ENCODE measurements at places on chromosomes 5 and 9. TPM values are rescaled to one million over a fixed set of nuclear protein-coding genes. Genes with fewer than 3 reads are reported as not detected.

The POLR3G gene
- total RNA-seq, result 7.4 TPM

The MARCOL gene
- total RNA-seq, result not detected

The APBB3 gene
- total RNA-seq, result 11.7 TPM

The FBXO38 gene
- total RNA-seq, result 27.5 TPM

The ZNF366 gene
- total RNA-seq, result not detected

The PCDHGB3 gene
- 3.9 TPM for total RNA-seq

The HAVCR2 gene
- total RNA-seq, result not detected

- H3K27ac ChIP-seq, result no peak within 1 kb of the TSS
- no peaks in the 10 kb centered on the region for H3K4me1 ChIP-seq
- H3K4me3 ChIP-seq, result no peak within 1 kb of the TSS
- H3K36me3 ChIP-seq, result no peaks in the 10 kb centered on the region
Measured at GRCh38 chr5:148312153-148312552, at the start of gene SPINK7. SPINK7 (plus strand) TSS chr5:148312423; CDS start chr5:148312484, 61 bp downstream.

GRCh38 chr9:112911736-112912135, 21.1 kb upstream of the SLC46A2 start:
- H3K4me1 ChIP-seq, result no peaks in the 10 kb centered on the region
- no peak overlapping the region for H3K27ac ChIP-seq
- no peaks in the 10 kb centered on the region for H3K36me3 ChIP-seq
- peaks cover 26% of the 10 kb centered on the region for H3K27me3 ChIP-seq
- H3K4me3 ChIP-seq, result no peak overlapping the region

DNA sequence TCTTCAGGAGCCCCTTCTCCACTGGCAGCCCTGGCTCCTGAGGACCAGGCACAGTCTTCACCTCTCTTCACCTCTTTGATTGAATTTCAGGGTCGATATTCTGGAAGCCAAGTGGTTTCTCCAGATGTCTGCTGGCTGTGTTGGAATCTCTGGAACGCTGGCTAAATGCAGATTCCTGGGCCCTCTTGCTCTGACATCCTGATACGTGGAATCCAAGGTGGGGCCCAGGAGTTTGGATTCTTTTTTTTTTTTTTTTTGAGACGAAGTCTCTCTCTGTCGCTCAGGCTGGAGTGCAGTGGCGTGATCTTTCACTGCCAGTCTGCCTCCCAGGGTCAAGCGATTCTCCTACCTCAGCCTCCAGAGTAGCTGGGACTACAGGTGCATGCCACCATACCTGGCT, 26.8 kb upstream of the IER5L start:
- H3K27ac ChIP-seq, result no peak overlapping the region
- DNase-seq, result no peak
- no peak overlapping the region for H3K4me3 ChIP-seq
- H3K36me3 ChIP-seq, result no peaks in the 10 kb centered on the region

DNA sequence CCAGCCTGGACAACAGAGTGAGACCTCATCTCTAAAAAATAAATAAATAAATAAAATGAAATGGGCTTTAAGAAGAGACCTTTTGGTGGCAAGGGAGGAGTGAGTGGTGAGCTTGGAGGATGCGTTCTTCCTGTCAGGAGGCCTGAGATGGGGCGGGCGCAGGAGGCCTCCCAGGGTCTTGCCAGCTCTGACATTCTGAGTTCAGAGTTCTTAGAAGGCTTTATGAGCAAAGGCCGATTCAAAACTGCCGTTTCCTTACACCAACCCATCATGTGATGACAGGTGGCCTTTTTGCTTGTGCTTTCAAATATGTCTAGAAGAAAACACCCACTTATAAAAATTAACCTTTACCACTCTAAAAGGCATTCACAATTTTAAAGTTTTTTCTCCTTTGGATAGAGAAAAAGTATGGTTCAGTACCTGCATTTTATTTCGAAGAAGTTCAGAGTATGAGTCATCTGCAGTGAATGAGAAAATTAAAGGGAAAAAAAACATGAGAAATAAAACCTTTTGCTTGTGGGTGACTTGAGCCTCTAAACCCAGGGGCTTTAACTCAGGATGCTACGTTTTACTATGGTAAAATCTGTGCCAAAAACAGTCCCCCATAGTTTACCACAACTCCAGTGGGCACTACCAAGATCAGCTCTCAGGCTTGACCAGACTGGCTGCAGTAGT, 157.4 kb upstream of the OTULINL start:
- peak overlapping the region; percentile 50 for H3K27ac ChIP-seq
- H3K4me3 ChIP-seq, result no peak overlapping the region
- H3K4me1 ChIP-seq, result peaks cover 79% of the 10 kb centered on the region
- H3K36me3 ChIP-seq, result peaks cover 80% of the 10 kb centered on the region
- peaks cover 47% of the 10 kb centered on the region for H3K27me3 ChIP-seq

GRCh38 chr5:179967489-179967888, 59.8 kb upstream of the TBC1D9B start:
- H3K27me3 ChIP-seq, result peaks cover 18% of the 10 kb centered on the region
- no peaks in the 10 kb centered on the region for H3K36me3 ChIP-seq
- H3K27ac ChIP-seq, result no peak overlapping the region
- H3K4me1 ChIP-seq, result no peaks in the 10 kb centered on the region

- peak; percentile 55 for DNase-seq
- peaks cover 2% of the 10 kb centered on the region for H3K27me3 ChIP-seq
- peaks cover 19% of the 10 kb centered on the region for H3K4me1 ChIP-seq
- no peaks in the 10 kb centered on the region for H3K36me3 ChIP-seq
- peak overlapping the region; percentile 49 for H3K27ac ChIP-seq
Measured at GRCh38 chr9:118961857-118962256, 407.4 kb downstream of the BRINP1 start.

DNA sequence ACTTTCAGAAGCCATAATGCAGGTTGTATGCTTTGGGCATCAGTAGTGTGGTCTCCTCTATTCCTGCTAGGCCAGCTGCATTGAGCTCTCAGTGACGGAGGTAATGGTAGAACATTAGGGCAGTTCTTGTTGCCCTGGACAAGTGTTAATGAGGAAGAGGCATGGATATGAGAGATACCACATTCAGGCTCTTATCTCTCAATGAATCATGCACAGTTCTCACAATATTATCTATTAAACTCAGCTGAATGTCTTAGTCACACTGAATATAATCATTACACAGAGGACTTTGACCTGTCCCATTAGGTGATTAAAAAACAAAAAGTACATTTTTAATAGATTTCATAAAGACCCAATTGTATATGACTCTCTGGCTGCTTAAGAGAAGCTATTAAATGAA, 76.6 kb upstream of the SSBP2 start:
- H3K4me1 ChIP-seq, result peaks cover 21% of the 10 kb centered on the region
- H3K4me3 ChIP-seq, result no peak overlapping the region
- no peak overlapping the region for H3K27ac ChIP-seq
- DNase-seq, result no peak
- H3K36me3 ChIP-seq, result no peaks in the 10 kb centered on the region

DNA sequence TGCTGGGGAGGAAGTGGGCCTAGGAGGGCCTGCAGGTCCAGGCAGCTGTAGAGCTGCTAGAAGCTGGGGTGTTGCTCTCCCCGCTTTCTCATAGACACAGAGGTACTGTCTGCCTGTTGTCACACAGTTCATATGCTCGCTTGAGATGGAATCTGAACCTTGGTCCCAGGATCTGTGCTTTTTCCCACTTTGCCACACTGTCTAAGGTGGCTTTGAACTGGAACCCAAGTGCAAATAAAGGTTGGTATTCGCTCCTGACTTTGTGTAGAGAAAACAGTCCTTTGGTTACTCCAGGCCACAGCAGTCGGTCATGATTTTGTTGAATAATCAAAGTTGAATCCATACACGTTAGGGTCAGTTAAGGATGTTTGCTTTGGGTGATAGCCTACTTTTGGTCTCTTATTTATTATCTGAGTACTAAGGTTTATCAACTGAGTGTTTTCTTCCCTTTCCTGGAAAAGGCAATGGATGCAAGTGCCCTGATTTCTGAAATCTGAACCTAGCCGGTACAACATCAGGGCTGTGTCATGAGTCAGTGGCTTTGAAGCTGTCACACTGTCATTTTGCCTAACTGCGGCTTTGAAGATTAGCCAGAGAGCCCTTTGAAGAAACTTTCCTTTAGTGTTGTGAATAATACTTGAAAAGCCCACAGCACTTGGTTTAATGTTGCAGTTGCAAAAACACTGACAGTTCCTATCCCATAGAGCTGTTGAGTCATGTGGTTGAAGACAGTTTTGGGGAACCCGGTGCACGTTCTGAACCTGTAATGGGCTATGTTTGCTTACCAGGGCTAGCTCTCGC, 41.3 kb downstream of the HABP4 start:
- peaks cover 26% of the 10 kb centered on the region for H3K4me1 ChIP-seq
- peaks cover 36% of the 10 kb centered on the region for H3K36me3 ChIP-seq
- H3K4me3 ChIP-seq, result no peak overlapping the region

DNA sequence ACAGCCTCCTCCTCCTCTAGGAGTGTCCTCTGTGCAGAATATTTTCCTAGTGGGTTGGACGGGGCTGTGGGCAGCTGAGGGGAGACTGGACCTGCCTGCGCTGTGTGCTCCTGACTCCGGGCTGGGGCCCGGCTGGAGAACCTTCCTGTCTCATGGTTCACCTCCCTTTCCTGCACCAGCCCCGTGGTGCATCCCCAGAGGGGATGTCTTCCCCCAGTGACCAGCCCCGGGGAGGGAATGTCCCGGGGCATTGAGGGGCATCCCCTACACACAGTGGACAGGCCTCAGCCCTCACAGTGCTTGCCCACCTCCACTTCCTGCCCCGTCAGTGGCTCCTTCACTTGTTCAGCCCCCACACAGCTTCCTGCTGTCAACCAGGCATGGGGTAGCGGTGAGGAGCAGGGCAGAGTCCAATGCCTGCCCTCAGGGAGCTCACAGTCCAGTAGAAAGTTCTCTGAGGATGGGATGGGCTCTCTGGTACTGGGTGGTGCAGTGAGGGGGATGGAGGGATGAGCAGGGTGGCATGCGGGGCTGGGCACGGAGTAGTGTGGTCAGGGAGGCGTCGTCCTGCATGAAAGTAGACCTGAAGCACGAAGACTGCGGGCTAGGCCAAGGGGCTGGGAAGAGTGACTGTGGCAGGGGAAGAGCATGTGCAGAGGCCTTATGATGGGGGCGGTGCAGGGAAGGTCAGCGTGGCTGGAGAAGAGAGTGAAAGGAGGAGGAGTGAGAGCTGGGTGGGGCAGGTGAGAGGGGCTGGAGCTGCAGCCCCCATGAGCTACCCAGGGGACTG, 52.1 kb upstream of the PITX1 start:
- H3K27me3 ChIP-seq, result peaks cover 6% of the 10 kb centered on the region
- no peak overlapping the region for H3K27ac ChIP-seq
- peaks cover 11% of the 10 kb centered on the region for H3K4me1 ChIP-seq
- H3K4me3 ChIP-seq, result no peak overlapping the region
- peaks cover 15% of the 10 kb centered on the region for H3K36me3 ChIP-seq
- DNase-seq, result no peak

- DNase-seq, result no peak
- no peak overlapping the region for H3K27ac ChIP-seq
- H3K36me3 ChIP-seq, result no peaks in the 10 kb centered on the region
- peaks cover 17% of the 10 kb centered on the region for H3K4me1 ChIP-seq
- no peak overlapping the region for H3K4me3 ChIP-seq
Measured at GRCh38 chr5:138629392-138629791, 54.2 kb upstream of the HSPA9 start.

GRCh38 chr5:8458038-8458383, 589.1 kb downstream of the MTRR start:
- H3K27me3 ChIP-seq, result no peaks in the 10 kb centered on the region
- peaks cover 33% of the 10 kb centered on the region for H3K4me1 ChIP-seq
- peaks cover 7% of the 10 kb centered on the region for H3K36me3 ChIP-seq
- peak overlapping the region; percentile 88 for H3K27ac ChIP-seq

DNA sequence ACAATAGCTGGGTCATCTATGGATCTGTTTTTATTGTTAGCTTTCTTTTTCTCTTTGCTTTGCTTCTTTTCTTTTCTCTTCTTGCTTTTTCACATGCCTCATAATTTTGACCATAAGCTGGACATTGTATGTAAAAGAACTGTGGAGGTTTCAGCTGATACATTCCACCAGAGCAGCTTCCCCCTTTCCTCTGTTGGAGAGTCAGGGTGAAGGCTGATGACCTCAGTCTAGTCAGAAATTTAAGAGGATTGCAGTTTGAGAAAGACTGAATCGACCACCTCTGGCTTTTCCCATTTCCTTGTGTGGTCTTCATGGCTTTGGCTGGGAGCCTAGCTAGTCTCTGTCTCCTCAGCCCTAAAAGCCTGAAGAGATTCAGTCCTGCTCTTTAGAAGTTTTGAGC, 42.0 kb downstream of the KCNIP1 start:
- H3K4me3 ChIP-seq, result no peak overlapping the region
- DNase-seq, result no peak
- H3K36me3 ChIP-seq, result no peaks in the 10 kb centered on the region
- no peaks in the 10 kb centered on the region for H3K4me1 ChIP-seq
- no peak overlapping the region for H3K27ac ChIP-seq

GRCh38 chr5:149770236-149770635, 40.1 kb downstream of the PPARGC1B start:
- no peak overlapping the region for H3K27ac ChIP-seq
- H3K4me3 ChIP-seq, result no peak overlapping the region
- no peak for DNase-seq
- peaks cover 24% of the 10 kb centered on the region for H3K27me3 ChIP-seq
- 0 out of 2 replicates have a peak, but pooled peaks cover 8% of the 10 kb centered on the region for H3K36me3 ChIP-seq

DNA sequence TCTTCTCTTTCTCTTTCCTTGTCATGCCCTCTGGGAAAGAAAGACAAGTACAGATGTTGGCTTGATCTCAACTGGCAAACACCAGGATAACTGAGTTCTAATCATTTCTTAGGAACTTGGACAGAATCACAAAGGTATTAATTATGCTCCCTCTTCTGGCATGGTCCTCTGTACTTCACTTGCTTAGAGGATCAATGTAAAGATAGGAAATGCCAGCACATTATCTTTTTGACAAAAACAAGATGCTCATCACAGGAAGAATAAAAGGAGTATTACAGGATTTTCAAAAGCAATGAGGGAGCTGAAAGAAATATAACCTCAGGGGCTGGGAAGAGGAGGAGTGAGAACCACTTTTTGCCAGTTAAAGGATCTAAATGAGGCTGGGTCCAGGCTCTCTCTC, 70.6 kb downstream of the LHFPL2 start:
- DNase-seq, result no peak
- H3K4me1 ChIP-seq, result peaks cover 41% of the 10 kb centered on the region
- no peak overlapping the region for H3K27ac ChIP-seq
- no peaks in the 10 kb centered on the region for H3K27me3 ChIP-seq
- peaks cover 8% of the 10 kb centered on the region for H3K36me3 ChIP-seq
- no peak overlapping the region for H3K4me3 ChIP-seq

DNA sequence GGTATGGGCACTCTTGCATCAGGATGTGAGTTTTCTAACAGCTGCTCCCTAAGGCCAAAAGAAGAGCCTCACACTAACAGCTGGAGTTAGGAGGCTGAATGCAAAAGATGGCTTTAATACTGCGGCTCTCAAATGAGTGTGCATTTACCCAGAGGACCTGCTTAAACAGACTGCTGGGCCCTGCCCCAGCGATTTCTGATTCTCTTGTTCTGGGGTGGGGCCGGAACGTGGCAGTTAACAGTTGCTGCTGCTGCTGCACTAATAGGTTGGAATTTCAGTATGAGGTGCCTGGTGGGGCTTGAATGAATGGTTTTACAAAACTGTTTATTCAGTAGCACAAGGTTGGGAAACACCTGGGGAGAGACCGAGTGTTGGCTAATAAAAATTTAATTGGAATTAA, 26.1 kb downstream of the HMGCR start:
- H3K27ac ChIP-seq, result no peak overlapping the region
- peaks cover 22% of the 10 kb centered on the region for H3K4me1 ChIP-seq
- no peak for DNase-seq
- H3K4me3 ChIP-seq, result no peak overlapping the region

- no peak for DNase-seq
- peaks cover 36% of the 10 kb centered on the region for H3K4me1 ChIP-seq
- no peak overlapping the region for H3K4me3 ChIP-seq
- H3K27ac ChIP-seq, result no peak overlapping the region
- peaks cover 47% of the 10 kb centered on the region for H3K36me3 ChIP-seq
- no peaks in the 10 kb centered on the region for H3K27me3 ChIP-seq
Measured at GRCh38 chr9:2039294-2040180, 24.4 kb downstream of the SMARCA2 start.

GRCh38 chr5:95727764-95728191, 3.4 kb upstream of the RHOBTB3 start:
- no peak for DNase-seq
- H3K36me3 ChIP-seq, result peaks cover 10% of the 10 kb centered on the region
- H3K4me3 ChIP-seq, result no peak overlapping the region
- H3K4me1 ChIP-seq, result peaks cover 81% of the 10 kb centered on the region
